ENCODE measurements at places on chromosomes 4 and X.

- DNase-seq, result no peak
Observed at GRCh38 chr4:88159229-88159725, 838 bp upstream of the ABCG2 start.

DNA sequence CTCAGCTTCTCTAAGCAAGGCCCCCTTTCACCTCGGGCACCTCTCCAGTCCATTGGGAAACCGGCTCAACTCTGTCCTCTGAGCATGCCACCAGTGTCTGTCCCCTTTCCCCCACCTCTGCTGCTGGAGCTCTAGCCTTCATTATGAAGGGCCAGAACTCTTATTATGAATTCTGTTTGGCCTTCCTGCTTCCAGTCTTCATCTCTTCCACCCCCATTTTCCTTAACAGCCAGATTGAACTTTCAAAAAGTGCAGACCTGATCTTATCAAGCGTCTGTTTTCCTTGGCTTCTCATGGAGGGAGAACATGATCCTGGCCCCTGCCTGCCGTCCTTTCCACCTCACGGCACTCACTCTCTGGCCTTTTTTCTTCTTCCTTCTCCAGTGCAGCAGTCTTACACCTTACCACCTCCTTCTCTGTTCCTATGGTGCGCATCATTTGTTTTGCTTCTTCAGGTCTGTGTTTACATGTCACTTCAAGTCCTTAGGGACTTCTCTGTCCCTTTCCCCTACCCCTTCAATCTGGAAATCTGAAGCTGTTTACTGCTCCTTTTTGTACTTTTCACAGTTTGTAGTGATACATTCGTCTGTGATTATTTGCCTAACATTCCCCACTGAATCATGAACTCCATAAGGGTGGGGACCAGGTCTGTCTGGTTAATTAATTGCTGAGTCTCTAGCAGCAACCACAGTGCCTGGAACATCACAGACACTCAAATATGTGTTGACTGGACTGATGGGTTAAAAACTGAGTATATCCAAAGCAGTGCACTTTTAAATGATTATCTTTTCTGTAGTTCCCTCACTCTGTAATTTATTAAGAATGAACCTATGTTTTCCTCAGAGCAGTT lies 55.8 kb downstream of the FNIP2 start:
- no peak for DNase-seq

GRCh38 chr4:88356771-88357170 lies 21.9 kb upstream of the HERC6 start:
- no peak for DNase-seq

GRCh38 chr4:153209410-153209809 lies 5.2 kb downstream of the TRIM2 start:
- DNase-seq, result no peak

DNA sequence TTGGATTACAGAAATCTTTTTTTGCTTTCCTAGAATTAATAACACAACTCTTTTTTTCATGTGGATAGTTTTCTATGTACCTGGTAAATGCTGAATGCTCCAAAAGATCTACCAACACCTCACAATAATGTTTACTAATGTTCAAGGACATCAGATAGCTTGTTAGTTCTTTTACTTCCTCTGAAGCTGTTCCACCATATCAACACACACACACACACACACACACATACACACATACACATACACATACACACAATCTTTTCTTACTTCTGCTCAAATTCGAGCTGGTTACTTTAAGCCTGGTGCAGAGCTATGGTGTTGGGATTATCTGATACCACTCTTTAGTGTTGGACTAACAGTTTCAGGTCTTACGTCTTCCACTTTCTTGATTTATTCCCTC lies 28.3 kb upstream of the TMPRSS11D start:
- no peak for DNase-seq

- DNase-seq, result no peak
Observed at GRCh38 chr4:40546506-40546905, 83.2 kb downstream of the RBM47 start.

DNA sequence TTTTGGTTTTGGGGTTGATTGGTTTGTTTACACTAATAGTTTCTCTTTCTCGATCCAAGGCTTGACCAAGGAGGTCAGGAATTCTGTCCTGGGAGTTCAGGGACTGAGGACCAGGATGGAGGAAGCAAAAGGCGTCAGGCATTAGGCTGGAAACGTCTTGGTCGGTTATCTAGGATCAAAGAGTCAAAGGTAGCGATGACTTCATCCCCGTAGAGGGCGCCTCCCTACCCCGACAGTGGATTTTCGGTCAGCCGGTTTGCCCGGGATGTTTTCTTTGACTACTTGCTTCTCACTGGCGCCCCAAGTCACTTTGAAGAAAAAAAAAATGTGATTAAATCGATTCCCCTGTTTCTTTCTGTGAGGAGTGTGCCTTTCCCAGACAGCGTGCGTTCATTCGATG lies 980 bp upstream of the FHDC1 start:
- DNase-seq, result no peak

GRCh38 chrX:53930515-53931380 lies 113.5 kb downstream of the PHF8 start:
- no peak for DNase-seq

- DNase-seq, result peak; percentile 71
Observed at GRCh38 chrX:68995780-68996551, 167.1 kb downstream of the EFNB1 start.
